ENCODE measurements at places on chromosomes 5 and 9.

- DNase-seq = peak; percentile 60
Measured at GRCh38 chr9:76302947-76303550, 91.2 kb downstream of the RFK start.

- DNase-seq = no peak
Measured at GRCh38 chr5:14231156-14231555, 88.0 kb downstream of the TRIO start.

DNA sequence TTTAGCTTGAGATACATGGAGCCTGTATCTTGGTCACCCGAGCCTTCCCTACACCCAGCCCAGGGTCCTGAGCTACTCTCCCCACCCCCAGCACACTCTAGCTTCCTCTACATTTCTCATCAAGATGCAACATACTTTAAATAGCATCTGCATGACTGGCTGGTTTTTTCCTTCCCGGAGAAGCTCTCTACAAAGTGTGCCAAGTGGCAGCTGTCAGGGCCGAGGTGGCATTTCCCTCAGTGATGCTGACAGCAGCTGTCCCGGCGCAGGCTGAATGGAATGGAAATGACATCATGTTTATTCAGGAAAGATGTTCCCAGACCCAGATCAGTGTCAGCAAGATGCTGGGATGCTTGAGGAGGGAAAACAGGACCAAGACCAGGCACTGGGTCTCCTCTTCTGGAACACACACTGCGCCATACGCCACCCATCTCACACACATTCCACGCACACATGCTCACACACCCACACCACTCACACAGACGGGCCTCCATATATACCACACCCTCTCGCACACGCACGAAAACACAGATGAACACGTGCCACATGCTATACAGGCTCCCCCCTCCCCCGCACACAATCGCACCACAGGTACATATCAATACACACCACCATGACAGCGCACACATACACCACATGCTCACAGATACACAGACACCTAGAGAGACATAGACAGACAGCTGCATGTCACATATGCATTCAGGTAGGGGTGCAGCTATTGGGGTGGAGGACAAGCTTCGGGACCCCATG, 67.8 kb downstream of the LHX2 start:
- peak; percentile 99 for DNase-seq

GRCh38 chr9:125649826-125650225, 57.2 kb downstream of the MAPKAP1 start:
- no peak for DNase-seq

- no peak for DNase-seq
Measured at GRCh38 chr5:91707521-91707841, 324.4 kb upstream of the ARRDC3 start.

DNA sequence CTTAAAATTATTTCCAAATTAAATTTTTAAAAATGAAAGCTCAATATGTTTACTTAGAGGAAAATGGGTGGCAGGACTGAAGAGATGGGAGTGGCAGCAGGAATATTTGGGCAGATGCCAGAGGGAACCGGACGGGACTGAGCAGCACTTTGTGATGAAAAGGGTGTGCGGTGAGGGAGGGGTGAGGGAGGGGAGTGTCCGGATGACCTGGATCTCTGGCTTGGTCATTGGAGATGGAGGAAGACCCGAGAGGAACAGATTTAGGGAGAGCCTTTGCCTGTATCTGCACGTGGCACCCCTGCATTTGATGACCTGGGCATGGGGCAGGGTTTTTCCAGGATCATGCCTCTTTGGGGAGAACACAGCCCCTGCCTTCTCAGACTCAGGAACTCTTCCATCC, 201.1 kb upstream of the MVB12B start:
- DNase-seq = peak; percentile 34

GRCh38 chr9:134437403-134438194, 111.3 kb downstream of the RXRA start:
- no peak for DNase-seq

DNA sequence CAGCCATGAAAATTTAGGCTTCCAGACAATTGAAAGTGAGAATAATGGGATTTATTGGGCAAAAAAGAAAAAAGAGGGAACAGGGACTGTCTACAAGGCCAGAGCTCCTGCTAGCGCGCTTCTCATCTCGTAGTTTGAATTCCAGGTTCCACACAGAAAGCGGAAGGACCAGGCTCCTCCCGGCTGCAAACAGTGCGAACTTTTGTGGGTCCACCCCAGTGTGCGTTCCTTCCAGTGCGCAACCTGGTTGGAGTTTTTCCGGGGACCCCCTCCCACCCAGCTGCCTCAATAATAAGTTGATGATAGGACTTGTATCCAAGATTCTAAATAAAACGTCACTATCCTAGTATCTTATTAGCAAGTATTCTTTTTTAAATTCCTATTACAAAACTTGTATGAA, 467.7 kb upstream of the TUSC1 start:
- DNase-seq = no peak

GRCh38 chr5:55672477-55672911, 39.6 kb downstream of the SLC38A9 start:
- DNase-seq = no peak

DNA sequence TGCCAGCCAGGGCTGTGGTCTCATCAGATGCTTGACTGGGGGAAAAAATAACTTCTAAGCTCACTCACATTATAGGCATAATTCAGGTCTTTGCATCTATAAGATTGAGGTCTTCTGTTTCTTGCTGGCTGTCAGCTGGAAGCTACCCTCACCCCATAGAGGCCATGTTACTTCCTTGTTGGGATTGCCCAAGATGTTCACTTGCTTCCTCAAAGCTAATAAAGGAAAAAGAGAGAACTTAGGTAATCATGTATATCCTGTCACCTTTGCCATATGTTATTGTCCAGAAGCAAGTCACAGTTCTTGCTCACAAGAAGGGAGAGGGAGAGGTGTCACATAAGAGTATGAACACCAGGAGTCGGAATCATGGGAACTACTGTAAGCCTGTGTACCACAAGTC, 38.7 kb upstream of the ANKRD34B start:
- DNase-seq = no peak

- no peak for DNase-seq
Measured at GRCh38 chr5:124980163-124980941, 233.9 kb upstream of the ZNF608 start.

DNA sequence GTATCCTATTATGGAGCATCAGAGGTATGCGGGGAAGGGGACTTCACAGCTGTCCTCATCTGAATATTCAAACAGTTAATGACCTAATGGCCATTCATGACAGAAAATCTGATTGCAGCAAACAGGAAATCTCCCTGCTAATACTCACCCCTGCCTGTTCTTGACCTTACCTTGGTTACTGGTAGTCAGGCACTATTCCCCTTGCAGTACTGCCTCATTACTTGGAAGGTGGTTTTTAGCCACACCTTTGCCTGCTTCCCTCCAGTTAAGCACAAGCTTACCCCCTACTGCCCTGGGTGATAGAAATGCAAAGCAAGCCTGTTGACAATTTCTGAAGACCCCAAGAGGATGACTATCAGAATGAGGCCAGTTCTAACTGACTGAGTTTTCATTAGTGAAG, 332.4 kb downstream of the NTRK2 start:
- DNase-seq = no peak

DNA sequence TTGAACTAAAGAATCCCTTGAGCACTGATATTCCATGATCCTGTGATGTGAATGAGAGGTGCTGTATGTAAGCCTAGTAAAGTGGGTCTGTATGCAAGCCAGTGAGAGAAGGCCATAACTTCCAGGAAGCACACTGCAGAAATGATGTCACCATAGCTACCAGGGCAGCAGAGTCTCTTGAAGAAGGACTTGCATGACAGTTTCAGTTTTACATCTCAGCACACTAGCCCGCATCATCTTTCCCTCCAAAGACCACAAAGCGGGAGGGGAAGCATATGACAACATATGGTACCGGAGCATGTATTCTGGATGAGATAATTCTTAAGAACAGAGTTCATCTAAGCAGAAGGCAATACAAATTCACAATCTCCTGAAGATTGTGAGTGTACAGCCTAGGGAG, 37.6 kb upstream of the MAST4 start:
- DNase-seq = no peak

- no peak for DNase-seq
Measured at GRCh38 chr9:79149585-79149984, 422.2 kb upstream of the TLE4 start.

GRCh38 chr9:72205513-72205912, 56.3 kb downstream of the GDA start:
- no peak for DNase-seq

- no peak for DNase-seq
Measured at GRCh38 chr5:138694146-138694545, 59.1 kb upstream of the CTNNA1 start.

GRCh38 chr5:83099445-83099844, 22.1 kb downstream of the XRCC4 start:
- DNase-seq = no peak

DNA sequence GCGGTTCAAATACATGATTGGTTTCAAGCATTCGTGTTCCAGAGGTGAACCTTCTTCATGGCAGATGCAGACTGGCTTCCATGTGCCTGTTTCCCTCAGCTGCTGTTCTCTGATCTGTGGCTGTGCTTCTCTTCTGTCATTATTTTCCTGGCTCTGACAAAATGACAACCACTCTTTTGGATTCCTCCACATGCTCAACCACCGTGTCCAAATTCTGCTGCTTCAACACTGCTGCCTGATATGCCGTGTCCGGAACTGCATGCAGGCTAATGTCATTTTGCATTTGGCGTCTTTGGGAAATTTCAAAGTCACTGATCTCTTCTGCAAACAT, 368.7 kb upstream of the ZNF608 start:
- DNase-seq = peak; percentile 58

DNA sequence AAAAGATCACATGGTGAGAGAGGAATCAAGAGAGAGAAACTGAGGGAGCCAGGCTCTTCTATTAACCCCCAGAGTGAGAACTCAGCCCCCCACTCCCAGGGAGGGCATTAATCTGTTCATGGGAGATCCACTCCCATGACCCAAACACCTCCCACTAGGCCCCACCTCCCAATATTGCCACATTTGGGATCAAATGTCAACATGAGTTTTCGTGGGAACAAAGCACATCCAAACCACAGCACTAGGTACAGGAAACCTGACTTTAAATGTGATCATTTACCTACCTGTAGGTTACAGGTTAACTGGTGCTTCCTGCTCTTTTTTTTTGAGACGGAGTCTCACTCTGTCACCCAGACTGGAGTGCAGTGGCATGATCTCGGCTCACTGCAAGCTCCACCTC, 16.9 kb downstream of the NNT start:
- DNase-seq = no peak
